Memory B cell (primary cell): ENCODE measurements at places on chromosomes 1 and 21.

DNA sequence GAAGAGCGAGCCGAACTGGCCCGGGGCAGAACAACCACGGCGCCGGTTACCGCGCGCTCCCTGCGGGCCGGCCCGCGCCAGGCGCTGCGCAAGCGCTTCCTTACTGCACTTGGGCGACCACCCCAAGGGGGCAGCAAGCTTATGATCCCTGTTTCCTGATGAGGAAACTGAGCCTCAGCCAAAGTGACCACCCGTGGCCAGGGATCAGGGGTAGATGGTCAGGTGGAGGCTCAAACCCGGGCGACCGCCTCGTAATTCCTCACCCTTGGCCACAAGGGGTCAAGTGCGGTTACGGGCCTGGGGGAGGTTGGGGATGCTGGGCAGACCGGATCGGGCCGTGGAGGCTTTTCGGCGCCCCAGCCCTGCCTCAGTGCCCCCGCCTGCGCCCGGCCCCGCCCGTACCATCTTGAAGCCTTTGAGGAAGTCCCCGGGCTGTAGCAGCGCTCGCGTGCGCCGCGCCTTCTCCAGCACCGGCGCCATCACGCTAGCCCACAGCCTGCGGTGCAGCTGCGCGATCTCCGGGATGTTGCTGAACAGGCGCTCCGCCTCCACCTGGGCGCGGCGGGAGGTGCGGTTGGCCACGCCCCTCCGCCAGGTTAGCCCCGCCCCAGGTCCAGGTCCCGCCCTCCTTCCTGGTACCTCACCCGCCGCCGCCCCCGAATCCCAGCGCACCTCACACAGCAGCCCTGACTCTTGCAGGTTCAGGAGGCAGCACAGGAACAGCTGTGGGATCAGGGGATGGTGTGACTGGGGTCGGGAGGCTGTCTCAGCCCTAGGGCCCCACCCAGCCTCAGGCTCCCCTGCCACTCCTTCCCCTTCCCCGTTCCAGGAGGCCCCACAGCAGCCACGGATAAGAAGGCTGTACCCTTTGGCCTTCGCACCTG lies 5.4 kb upstream of the TNFRSF25 start:
- no peak for DNase-seq

DNA sequence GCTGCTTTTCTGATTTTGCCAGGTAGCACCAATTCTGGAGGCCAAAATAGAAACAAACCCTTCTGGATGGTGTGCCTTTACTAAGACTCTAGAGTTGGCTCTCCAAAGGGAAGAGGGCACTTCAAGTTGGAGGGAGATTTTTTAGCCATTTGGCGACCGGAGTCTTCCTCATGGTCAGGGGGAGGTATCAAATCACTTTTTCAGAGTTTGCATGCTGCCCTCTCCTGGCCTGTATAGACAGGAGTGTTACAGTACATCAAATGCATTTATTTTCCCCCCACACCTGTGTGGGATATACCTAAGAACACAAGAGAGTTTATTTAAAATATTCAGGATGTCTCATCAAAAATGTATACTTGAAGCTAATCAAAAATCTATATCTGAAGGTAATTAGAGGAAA lies 3.2 kb downstream of the GREM2 start:
- DNase-seq, result no peak

- DNase-seq, result no peak
These were observed 1.3 kb upstream of the LMOD1 start for GRCh38 chr1:201947697-201948008.

- DNase-seq, result no peak
These were observed 311.0 kb downstream of the PTPRU start for GRCh38 chr1:29547300-29547699.
